NCI-H748 treated with DMSO at 0.1 percent for 48 hours (cell line): ENCODE measurements at places on chromosomes 11 and 22.

DNA sequence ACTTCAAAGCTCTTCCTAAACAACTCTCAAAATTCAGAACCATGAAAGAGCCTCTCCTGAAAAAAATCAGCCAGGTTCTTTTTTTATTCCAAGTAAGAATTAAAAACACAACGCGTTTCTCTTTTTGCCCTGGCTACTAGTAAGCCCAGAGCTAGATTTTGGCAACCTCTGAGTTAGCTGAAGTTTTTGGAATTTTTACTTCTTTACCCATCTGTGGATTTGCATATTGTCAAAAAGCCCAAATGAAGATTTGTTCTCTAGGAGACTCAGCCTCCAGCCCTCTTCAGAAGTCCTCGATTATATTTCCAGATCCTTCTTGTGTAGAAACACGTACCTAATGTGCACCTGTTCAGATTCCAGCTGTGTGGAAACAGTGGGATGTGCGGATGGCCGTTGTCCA is 517.9 kb downstream of the TBC1D22A start:
- no peak for DNase-seq

- DNase-seq: no peak
These were observed 73.3 kb downstream of the SERGEF start for GRCh38 chr11:17939542-17939941.

- DNase-seq: no peak
These were observed 669.4 kb downstream of the OPCML start for GRCh38 chr11:132862933-132863332.

- no peak for DNase-seq
These were observed 11.0 kb downstream of the XRRA1 start for GRCh38 chr11:74937696-74938475.

DNA sequence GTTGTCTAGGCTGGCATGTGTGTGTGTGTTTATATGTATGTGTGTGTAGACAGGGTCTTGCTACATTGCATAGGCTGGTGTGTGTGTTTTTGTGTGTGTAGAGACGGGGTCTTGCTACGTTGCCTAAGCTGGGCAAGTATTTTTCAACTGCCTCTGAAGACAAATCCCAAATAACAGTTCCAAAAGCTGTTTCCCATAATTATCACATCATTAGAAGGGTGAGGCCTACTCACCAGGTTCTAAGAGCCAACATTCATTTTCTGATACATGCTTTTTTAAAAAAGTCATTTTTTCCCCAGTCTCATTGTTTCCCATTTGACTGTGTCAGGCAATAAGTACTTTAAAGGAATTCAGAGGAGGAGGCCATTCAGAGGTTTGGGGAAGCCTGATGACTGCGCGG is 22.8 kb downstream of the SAA1 start:
- DNase-seq: no peak

DNA sequence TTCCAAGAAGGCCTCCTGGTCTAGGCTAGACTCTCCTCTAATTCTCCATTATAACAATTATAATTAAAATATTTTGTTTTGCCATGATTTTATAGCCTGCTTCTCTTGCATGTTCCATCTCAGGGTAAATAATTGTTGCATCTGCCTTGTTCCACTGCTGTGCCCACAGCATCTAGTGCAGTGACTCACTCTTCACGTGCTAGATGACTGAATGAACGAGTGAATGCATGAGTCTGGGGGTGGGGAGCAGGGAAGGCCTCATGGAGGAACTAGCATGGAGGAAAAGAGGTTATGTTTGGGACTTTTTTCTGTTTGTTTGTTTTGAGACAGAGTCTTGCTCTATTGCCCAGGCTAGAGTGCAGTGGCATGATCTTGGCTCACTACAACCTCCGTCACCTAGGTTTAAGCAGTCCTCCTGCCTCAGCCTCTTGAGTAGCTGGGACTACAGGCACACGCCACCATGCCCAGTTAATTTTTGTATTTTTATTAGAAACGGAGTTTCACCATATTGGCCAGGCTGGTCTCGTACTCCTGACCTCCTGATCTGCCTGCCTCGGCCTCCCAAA is 5.2 kb upstream of the OAF start:
- no peak for DNase-seq

- DNase-seq: no peak
These were observed 1.2 kb downstream of the DDX6 start for GRCh38 chr11:118789501-118790356.

DNA sequence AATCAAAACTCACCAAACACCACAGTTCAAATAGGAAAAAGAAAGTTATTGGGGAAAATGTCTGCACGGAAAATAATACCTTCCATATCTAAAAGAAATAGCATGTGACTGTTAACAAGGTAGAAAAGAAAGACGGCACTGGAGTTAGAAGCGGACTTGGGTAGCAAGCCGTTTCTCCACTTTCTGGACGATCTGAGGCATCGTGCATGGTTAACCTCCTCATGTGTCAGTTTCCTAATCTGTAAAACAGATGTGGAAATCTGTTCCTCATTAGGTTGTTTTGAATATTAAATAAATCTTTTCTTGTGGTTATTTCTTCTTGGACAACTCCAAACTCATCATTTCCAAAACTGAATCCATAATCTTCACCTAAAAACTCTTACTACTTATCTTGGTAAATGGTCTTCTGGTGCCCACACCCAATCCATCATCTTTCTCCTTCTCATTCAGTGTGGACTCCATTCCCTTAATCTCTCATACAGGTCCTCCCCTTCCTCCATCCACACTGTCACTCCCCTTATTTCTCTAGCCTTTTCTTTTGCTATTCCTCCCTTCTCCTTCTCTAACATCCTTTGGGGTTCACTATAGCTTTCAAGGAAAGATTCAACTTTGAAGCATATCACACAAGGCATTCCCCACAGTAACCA is 53.5 kb downstream of the VSIG10L2 start:
- DNase-seq: no peak

DNA sequence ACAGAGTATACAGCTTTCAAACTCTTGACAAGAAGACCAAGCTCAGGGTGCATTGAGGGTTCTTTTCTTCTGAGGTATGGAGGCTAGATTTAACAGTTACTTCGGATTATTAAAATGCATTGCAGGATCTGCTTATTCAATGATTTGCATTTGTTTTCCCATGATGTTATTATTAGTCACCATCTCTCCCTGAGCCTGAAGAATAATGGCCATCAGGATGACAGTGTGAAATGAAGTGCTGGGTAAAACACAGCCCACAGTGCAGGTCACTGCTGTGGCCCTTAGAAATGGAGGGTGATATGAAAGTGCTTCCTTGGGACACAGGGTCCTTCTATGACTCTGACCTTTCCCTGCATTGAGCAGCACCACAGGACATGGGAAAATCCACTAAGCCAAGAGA is 40.0 kb downstream of the TECTA start:
- DNase-seq: no peak
